ENCODE measurements at places on chromosomes 3 and 15.

GRCh38 chr3:15795651-15796308 lies 2.0 kb downstream of the ANKRD28 start:
- DNase-seq: no peak

- no peak for DNase-seq
These were observed 38.8 kb downstream of the BSN start for GRCh38 chr3:49593041-49593440.

GRCh38 chr3:2684046-2684445 lies 426.1 kb downstream of the IL5RA start:
- DNase-seq: no peak

DNA sequence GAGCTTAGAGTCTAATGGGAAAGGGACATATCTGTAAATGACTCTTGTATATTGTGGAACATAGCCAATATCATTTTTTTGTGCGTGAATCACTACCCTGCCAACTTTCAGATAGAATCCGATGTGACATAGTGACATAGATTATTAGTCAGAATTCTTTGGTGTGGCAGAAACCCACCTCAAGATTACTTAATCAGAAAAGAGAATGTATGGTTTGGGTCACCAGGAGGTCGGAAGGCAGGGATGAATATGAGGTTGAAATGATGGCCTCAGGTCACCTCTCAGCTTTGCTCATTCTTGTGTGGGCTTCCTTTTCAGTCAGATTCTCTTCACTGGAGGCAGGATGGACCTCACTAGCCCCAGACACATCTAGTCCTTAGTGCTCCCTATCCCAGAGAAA lies 41.4 kb downstream of the SNAPC5 start:
- DNase-seq: no peak

DNA sequence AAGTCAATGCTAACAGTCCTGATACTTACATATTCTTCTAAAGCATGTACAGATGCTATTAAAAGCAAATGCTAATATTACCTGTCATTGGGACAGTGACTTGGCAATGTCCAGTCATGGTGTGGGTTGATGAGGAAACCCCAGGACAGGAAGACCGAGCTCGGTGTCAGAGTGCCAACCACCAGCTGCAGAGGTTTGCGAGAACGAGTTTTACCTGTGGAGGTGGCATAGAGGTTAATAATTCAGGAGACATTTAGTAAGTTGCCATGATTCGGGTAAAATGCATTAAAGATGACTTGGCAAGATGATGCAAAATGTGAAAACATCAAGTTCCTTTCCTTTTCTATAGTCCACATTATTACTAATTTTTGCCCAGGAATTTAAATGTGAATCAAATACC lies 94.5 kb downstream of the ABI3BP start:
- no peak for DNase-seq

DNA sequence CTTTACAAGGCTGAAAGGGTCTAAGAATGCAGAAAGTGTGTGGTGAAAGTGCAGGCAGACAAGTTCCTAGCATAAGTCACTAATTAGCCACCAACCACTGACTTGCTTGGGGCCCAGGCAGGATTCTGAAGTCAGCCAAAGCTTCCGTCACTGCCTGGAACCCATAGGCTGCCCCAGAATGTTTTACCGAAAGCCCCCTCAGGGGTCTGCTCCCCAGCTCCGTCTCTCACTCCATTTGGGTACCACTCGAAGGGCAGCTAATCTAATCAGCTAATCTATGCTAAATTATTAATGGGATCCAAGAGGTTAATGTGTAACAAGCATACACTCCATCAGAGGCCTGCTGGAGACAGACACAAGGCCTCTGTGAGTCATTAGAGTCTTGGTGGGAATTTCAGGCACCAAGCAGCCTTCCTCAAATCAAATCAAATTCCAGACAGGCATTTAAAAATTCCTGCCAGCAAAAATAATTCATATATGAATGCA lies 13.2 kb downstream of the ADAMTS9 start:
- DNase-seq: no peak

- no peak for DNase-seq
These were observed 181.2 kb upstream of the PROK2 start for GRCh38 chr3:71966185-71966584.

- DNase-seq: no peak
These were observed 22.0 kb upstream of the ATP13A3 start for GRCh38 chr3:194508491-194509453.

GRCh38 chr15:29252234-29252633 lies 17.4 kb downstream of the NSMCE3 start:
- no peak for DNase-seq

DNA sequence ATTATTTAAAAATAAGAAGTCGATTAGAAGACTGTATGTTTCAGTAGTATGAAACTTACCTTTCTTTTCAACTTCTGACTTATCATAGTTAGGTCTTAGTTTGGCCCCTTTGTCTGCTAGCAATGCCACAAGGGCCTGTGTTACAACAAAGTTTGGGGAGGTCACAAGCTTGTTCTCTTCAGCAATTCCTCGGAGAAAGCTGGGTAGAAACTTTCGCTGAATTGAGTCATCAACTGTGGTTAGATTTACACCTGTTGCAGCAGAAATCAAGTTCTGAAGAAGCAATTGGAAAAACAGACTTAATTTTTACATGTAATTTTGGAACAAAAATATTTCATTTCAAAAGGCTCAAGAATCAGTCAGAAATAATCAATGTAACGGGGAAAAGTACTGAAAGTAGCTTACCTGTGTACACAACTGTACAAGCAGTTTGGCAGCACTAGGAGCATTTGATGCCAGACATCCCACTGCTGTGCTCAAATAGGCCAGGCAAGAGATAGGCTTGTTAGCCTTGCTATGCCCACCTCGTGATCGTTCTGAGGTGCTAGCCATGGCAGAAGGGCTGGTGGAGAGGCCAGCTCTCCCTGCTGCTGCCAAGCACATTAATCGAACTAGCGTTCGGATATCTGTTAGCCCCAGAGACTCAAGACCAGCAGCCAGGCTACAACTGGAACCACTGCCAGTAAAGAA lies 58.6 kb downstream of the FBXL22 start:
- DNase-seq: no peak

DNA sequence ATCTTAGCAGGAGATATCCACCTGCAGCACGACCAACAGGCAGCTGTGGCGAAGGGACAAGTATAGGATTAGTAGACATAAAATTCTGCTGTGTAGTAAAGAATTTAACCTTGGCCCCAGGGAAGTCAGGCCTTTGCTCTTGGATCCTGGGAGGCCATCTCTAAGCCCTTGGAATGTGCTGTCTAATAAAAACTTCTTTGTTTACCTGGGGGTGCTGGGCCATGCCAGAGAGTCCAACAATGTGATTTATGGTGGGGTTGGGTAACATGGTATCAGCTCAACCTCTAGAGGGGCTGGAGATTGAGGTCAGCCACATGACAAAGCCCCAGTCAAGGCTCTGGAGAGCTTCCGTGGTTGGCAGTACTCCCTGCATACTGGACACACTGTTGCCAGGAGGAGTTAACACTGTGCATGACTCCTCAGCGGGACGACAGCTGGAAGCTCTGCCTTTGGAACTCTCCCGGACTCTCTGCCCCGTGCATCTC lies 52.4 kb downstream of the HEG1 start:
- DNase-seq: no peak

- DNase-seq: no peak
These were observed 400.9 kb upstream of the MCTP2 start for GRCh38 chr15:93830221-93831080.

- no peak for DNase-seq
These were observed 122.4 kb downstream of the XXYLT1 start for GRCh38 chr3:195148549-195148948.
